ENCODE measurements at places on chromosomes 5 and 9.

DNA sequence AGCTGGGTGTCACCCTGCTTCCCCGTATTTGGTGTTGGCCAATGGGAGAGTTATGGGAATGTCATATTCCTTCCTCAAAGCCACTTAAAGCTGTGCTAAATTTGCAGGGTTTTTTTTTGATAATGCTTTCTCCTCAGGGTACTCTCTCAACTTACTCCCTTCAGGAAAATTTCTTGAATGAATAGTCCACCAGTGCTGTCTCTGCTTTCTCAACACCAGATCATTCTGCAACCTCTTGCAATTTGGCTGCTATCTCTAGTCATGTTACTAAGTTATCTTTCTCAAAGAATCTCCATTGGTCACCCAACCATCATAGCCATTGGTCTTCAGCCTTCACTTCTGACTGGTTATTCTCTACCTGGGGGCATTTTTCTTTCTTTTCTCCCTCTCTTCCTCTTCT lies 13.4 kb upstream of the TNFAIP8 start:
- no peak for DNase-seq

- peak; percentile 24 for DNase-seq
Observed at GRCh38 chr5:21910731-21911130, 942.4 kb downstream of the CDH12 start.

DNA sequence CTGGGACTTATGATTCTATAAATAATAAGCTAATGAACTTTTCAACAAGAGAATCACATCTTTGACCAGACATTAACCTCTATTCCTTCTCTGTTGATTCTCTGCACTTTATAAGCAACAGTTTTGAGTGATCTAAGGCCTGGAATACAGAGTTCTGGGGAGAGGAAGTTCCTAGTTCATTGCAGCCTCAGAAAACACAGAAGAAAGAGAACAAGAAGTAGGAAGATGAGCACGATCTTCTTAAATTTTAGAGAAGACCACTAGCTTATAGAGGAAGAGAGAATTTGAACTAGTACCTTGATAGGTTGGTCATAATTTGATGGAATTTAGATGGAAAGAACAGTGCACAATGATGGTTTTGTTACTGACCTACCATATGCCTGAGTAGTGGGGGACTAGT lies 8.5 kb upstream of the C9orf72 start:
- no peak for DNase-seq

GRCh38 chr9:34630402-34631154 lies 1.7 kb upstream of the ARID3C start:
- no peak for DNase-seq
